RKO (cell line): ENCODE measurements at places on chromosomes 7 and 10.

DNA sequence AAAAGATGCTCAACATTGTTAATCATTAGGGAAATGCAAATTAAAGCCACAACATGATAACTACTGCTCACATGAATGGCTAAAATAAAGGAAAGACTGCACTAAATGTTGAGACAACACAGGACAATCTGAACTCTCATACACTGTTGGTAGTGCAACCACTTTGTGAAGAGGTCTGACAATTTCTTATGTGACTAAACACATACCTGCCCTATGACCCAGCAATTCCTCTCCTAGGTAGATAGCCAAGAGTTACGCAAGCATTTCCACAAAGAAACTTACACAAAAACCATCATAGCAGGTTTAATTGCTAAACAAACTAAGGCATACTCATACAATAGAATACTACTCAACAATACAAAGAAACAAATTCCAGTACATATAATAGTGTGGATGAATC, 41.8 kb upstream of the HERPUD2 start:
- DNase-seq: no peak

- peak; percentile 73 for DNase-seq
These were observed 945 bp upstream of the RHEB start for GRCh38 chr7:151520419-151521261.

DNA sequence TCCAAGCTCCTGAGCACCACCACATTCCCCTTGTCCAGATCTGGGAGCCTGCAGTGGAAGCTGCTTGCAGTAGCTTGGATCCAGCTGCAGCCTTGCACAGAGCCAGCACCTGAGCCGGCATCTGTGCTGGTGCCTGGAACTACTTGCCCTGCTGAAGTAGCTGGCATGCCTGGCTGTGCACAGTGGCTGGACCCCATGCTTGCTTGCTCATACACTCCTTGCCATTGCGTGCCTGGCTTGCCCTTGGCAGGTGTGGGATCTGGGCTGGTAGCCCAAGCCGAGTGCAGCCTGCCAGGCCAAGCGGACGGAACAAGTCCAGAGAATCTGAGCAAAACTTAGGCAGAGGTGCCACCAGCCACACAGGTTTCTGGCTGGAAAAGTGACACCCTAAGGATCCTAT, 759.9 kb downstream of the IPMK start:
- no peak for DNase-seq

DNA sequence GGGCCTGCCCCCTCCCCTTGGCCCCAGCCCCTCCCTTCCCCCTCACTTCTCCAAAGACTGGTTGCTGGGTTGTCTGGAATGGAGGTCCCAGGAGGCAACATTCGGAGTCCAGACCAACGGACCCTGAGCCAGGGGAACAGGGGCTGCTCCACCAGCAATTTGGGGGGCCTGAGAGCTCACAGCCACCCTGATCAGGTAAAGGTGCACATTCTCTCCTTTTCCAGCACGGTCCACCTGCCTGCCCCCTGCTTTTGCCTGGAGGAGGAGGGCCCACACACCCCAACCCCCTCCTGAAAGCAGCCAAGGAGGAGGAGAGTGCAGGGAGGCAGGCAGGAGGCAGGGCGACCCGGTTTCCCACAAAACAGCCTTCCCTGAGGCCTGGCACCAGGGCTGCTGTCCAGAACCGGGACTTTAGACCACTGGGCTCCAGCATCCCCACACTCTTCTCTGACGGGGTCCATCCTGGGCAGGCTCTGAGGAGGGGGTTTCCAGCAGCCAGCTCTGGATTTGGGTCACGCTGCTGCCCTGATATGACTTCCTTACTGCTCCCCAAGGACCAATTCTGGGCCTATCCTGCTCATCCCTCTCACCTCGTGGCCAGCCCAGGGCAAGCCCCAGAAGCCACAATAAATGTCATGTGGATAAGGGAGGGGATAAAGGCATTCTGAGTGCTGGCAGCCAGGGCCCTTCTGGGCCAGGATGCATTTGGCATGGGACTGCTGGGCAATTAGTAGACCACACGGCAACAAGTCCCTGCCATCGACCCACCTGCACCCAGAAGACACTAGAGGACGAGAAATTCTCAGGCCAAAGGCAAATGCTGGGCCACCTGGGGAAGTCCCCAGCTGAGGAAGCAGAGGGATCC, 1.1 kb upstream of the CAMK2B start:
- DNase-seq: no peak

DNA sequence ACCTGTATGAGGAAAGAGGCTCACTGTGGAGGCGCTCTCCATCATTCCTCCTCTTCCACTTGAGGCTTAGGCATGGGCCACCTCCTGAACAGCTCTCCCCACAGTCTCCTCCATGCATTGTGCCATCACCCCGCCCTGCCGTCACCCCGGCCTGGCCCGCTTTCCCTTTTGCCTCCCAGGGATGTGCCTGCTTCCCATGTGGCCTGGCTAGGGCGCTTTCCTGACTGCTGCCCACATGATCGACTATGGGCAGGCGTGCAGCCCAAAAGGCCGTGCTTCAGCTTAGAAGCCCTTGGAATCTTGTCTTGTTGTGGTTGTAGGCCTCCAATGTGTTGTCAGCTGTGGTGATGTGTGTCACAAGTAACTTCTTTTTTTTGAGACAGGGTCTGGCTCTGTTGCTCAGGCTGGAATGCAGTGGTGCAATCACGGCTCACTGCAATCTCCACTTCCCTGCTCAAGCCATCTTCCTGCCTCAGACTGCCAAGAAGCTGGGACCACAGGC, 1.8 kb upstream of the ACTR3C start:
- no peak for DNase-seq

DNA sequence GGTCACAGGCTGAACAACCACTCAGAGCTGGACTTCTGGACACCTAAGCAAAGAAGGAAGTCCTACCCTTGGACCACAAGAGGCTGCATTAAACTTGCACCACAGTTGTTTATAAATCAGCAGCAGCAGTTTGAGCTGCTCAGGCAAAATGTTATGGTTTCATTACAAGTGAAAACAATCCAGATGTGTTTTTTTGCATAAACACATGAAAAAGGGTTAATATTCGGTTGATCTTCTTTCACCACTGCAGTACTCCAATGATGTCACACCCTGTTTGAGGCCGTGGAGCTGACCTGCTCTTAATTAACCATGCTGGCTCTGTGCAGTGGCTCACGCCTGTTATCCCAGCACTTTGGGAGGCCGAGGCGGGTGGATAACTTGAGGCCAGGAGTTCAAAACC, 490.8 kb upstream of the CELF2 start:
- DNase-seq: no peak

GRCh38 chr10:4429571-4429970, 396.4 kb upstream of the AKR1E2 start:
- no peak for DNase-seq
